H4 (cell line): ENCODE measurements at places on chromosomes 7 and 10. TPM values are rescaled to one million over a fixed set of nuclear protein-coding genes. Genes with fewer than 3 reads are reported as not detected.

The CD36 gene
- total RNA-seq, result 1.2 and 5.2 TPM in 2 replicates

The VIPR2 gene
- 0.68 and 0.77 TPM in 2 replicates for total RNA-seq

The TRA2A gene
- 21.2 and 27.7 TPM in 2 replicates for total RNA-seq

GRCh38 chr7:130020434-130020833, 30.7 kb downstream of the ZC3HC1 start:
- no peak for DNase-seq

DNA sequence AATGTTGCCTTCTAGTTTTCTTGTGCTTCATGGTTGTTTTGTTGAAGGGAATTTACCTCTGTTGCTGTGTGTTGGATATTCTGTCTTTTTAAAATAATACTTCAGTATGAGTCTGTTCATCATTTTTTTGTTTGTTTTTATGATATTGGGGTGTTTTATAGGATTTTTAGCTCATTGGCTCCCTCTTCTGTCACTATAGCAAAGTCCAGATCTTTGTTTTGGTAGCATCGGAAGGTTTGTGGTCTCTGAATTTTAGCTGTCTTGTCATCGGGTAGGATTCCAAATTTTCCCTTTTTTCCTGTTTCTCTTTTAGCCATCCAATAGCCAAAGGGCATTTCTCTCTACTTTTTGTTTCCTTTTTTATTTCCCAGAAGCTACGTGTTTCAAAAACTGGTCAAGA, 91.4 kb downstream of the EXOC4 start:
- no peak for DNase-seq
